ENCODE measurements at places on chromosomes 7 and 10.

GRCh38 chr7:50657912-50658311 lies 92.7 kb upstream of the DDC start:
- no peak for DNase-seq

- no peak for DNase-seq
These were observed 31.4 kb upstream of the ZNF32 start for GRCh38 chr10:43680035-43680434.

DNA sequence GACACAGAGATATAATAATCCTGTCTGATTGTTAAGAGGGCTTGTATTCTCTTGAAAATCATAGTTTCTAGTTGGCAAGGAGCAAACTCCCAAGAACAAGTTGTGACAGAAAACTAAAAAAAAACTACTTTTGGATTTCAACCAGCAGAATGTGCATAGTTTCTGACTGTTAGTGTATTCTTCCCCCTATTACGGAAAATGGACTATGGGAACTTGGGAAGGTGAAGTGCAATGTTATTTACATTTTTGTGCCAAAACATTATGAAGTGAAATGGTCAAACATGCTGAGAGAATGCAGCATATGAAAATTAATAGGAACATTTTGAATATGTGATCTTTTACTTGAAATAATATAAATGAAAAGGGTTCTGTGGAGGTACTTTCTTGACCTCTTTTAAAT lies 660.8 kb downstream of the SUGCT start:
- no peak for DNase-seq

GRCh38 chr10:70097459-70097858 lies 35.2 kb downstream of the AIFM2 start:
- DNase-seq = no peak

DNA sequence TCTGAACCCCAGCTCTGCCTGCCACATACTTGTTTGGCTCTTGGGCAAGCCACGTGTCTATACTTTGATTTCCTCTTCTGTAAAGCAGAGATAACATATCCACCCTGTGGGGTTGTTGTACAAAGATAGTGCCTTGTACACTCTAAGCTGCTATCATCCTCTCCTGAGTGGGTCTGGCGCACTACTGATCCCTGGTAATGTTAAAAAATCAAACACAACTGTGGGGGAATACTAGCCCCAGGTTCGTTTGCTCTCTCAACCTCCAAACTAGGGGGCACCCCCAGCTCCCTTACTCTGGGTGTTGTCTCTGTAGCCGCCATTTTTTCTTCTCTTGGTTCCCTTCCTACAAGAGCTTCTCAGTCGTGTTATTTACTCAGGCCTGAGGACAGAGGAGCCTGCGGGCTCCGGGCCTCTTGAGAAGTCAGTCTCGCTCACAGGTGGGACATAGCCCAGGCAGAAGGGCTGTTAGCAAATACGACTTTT lies 1.0 kb downstream of the POLM start:
- no peak for DNase-seq

- no peak for DNase-seq
These were observed 41.0 kb downstream of the CLRN3 start for GRCh38 chr10:127851661-127852194.

DNA sequence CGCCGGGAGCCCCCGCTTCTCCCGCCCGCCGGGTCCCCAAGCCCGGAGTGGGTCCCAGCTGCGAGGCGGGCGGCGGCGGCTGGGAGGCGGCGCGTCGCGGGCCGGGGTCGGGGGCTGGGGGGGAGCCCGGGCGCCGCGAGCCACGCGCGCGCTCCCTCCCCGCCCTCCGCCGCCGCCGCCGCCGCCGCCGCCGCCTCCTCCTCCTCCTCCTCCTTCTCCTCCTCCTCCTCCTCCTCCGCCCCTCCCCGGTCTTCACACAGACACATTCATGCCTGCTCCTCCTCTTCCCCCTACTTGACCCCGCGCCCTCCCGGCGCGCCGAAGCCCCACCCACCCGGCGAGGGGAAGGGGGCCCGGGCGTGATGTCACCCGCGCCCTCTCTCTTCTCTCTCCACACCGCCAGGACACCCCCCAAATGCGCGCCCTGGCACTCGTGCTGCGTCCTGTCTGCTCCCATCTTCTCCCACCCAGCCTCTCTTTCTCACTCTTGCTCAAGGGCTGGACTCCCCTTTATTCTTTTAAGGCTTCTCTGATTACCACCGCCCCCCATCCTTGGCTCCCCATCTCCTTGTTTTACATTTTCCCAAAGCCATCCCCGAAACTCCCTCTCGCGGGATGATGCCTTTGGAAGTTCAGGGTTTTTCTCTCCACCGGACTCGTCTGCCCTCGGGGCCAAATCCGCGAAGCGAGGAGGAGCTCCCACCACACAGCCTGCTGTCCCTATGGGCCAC lies 967 bp upstream of the GLI3 start:
- no peak for DNase-seq

DNA sequence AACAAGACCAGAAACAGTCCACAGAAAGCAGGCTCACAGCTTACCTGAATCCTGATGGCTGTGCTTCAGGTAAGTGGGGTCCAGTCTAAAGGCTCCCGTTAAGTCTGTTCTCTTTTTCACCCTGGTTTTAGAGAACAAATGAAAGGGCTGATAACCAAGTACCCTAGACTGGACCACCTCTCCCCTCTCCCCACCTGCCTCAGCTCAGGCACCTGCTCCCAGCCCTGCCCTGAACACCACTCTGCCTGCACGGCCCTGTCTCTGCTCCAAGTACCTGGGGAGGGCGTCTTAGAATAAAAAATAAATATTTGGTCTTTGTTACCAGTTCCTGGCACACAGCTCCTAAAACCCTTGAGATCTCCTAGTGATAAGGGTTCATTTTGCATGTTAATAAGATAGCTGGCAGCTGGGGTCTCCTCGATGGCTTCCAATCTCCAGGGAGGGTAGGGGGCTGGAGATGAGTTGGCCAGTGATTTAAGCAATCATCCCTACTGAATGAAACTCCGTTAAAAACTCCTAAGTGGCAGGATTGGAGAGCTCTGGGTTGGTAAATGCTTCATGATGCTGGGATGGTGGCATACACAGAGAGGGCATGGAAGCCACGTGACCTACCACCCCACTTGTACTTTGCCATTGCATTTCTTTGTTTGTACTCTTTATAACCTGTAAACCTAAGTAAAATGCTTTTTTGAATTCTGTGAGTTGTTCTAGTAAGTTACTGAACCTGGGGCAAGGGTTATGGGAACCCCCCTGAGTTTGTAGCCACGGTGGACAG lies 29.8 kb upstream of the FIGNL1 start:
- DNase-seq = no peak

DNA sequence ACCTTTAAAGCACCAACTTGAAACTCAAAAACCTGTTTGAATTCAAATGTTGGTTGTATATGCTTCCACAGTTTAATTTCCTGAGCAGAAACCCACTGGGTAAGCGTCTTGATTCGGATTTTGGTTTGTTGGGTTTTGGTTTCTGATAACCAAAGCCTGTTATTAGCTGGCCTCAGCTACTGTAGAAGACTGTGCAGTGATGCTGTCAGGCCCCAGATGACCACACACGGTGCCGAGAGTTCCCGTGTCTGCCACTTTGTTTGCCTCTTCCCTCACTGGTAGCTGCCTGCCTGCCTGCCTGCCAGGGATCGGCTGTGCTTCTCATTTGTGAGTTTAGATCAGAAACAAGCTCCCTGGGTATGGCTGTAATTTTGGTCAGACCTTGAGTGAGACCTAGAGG lies 5.6 kb downstream of the MDH2 start:
- DNase-seq = no peak

GRCh38 chr7:109092268-109092667 lies 522.6 kb downstream of the DNAJB9 start:
- no peak for DNase-seq

GRCh38 chr7:34567906-34568305 lies 90.1 kb upstream of the NPSR1 start:
- no peak for DNase-seq

GRCh38 chr7:76392531-76393115 lies 16.9 kb downstream of the SSC4D start:
- DNase-seq = no peak

DNA sequence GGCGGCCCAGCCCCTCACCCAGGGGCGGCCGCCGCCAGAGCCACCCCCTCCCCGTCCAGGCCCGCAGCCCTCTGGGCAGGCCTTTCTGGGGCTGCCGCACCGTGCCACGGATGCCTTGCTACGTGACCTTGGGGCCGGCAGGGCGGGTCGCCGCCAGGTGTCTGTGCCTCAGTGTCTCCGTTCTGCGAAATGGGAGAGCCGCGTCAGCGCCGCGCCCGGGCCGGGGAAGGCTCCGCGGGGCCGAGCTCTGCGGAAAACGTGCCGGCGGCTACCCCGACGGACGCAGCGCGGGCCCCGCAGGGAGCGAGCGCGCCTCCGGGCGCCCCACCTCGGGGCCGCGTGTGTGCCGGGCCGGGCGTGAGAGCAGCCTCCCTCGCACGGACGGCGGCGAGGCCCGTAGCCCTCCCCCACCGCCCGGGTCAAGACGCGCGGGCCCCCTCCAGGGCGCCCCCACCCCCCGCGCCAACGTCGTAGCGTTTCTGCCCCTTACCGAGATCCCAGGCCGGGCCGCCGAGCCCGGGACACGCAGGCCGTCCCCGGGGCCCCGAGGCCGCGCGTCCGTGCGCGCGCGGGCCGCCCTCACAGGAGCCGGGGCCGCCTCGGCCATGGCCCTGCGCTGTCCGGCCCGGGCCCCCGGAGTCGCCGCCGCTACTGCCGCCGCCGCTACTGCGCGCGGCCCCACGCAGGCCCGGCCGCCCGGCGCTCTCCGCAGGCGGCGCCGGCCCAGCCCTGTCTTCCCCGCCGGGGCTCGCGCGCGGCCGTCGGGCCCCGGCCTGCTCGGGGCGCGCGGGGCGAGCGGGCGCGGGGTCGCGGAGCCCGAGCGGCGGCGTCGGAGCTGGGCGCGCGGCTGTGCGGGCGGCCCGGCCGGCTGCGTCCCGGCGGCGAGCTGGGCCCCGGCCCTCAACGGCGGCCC lies 1.1 kb downstream of the ZNF777 start:
- DNase-seq = no peak

DNA sequence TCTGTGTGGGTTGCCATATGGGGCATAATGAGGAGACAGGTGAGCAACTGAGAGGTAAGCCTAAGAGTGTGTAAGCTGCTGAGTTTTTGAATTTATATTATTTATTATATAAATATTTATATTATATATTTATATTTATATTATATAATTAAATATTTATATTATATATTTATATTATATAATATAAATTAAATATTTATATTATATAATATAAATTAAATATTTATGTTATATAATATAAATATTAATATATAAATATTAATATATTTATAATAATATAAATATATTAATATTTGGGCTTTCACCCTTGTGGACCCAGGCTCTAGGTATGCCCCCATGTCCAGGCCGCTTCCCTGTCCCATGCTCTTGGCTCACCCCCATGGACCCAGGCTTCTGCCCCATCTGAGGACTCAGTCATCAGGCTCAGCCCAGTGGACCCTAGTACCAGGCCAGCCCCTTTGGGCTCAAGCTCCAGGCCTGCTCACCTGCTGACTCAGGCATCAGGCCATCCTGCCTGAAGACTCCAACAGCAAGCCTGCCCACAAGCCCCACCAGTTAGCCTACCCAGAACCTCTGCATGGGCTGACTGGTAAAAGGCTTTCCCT lies 755.4 kb downstream of the SUGCT start:
- no peak for DNase-seq

DNA sequence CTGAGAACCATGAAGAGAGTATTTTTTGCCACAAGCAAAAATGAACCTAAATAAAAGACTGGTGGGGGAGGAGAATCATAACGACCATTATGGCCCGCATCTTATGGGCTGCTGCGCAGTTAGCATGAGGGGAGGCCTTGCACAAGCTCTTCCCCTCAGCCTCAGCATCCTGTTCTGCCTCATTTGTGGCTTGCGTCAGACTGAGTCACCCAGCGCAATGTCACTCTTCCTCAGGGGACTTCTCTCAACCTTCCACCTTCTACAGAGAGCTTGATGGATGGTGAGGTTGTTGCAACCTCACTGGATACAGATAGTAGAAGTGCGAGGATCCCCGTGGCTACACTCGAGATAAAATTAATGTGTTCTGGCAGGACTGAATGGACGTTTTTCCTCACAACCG lies 16.8 kb upstream of the GPR15LG start:
- DNase-seq = no peak

DNA sequence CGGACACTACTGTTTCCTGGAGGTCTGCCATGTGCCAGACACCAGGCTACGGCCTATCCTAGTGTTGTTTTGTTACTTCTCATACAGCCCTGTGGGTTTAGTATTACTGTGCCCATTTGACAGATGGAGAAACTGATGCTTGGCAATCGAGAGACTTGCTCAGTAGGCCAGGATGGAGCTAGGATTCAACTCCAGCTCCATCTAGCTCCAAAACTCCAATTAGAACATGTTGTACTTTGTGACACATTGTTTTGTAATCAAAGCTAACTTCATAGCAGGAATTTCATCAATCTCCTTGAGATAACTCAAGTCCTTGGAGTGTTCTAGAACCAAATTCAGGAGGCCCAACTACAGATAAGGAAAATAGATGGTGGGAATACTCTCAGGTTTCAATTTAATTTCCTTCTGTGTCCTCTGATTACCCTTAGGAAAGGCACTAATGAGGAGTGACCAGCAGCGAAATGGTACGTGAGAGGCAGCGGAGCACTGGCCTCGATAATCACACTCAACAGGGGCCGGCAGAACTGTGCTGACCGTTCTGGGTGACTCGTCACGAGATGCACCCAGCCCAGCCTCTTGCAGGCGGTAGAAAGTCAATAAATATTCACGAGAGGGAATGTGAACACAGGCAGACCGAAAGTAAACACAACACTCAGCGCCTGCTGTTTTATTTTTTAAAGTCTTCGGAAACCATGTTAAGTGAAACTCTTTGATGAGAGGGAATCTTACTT lies 269.6 kb upstream of the NEBL start:
- DNase-seq = no peak

GRCh38 chr7:120421151-120421651 lies 148.2 kb downstream of the KCND2 start:
- no peak for DNase-seq

DNA sequence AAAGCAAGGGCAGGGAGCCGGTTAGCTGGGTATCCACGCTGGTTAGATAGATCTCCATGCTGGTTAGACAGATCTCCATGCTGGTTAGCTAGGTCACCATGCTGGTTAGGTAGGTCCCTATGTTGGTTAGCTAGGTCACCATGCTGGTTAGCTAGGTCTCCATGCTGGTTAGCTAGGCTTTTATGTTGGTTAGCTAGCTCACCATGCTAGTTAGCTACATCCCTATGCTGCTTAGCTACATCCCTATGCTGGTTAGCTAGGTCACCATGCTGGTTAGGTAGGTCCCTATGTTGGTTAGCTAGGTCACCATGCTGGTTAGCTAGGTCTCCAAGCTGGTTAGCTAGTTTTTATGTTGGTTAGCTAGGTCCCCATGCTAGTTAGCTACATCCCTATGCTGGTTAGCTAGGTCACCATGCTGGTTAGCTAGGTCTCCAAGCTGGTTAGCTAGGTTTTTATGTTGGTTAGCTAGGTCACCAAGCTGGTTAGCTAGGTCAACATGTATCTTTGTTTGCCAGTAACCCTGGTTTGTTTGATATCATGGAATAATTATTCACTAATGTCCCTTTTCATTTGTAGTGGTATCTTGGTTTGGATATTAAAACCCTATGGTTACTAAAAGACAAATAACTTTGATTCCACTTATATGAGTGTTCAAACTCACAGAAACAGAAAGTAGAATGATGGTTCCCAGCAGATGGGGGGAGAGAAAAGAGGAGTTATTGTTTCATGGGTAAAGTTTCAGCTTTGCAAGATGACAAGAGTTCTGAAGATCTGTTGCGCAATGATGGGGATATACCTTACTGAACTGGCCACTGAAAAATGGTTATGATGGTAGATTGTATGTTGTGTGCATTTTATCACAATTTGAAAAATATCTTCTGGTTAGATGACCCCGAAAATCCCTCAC lies 136.2 kb downstream of the PRPF18 start:
- no peak for DNase-seq

- DNase-seq = no peak
These were observed 32.6 kb upstream of the ADCYAP1R1 start for GRCh38 chr7:31019509-31019908.

- DNase-seq = peak; percentile 15
These were observed 143.3 kb downstream of the HDAC9 start for GRCh38 chr7:18638594-18639452.

Data from retinal pigment epithelial cell (primary cell).